Activated CD4-positive, alpha-beta T cell treated with anti-CD3 and anti-CD28 coated beads for 4 hours (primary cell): ENCODE measurements at places on chromosomes 2 and 18.

DNA sequence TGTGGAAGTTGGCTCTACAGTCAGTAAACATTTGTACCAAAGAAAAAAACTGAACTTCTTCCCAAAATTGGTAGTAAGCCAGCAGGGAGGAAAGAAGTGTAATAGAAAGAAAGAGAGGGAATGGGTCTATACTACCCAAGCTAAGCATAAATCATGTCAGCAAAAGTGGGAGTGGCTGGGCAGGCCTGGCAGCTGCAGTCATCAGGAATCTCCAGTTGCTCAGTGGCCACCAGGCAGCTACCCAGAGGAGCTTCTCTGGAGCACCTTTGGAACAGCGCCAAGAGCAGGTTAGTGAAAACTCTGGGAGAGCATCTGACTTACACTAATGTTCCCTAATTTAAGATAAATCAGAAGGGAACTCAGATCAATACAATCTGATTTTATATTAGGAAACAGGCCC is 14.3 kb downstream of the FRZB start:
- no peak for DNase-seq

- no peak for DNase-seq
Observed at GRCh38 chr2:17660219-17660618, 93.4 kb downstream of the SMC6 start.

DNA sequence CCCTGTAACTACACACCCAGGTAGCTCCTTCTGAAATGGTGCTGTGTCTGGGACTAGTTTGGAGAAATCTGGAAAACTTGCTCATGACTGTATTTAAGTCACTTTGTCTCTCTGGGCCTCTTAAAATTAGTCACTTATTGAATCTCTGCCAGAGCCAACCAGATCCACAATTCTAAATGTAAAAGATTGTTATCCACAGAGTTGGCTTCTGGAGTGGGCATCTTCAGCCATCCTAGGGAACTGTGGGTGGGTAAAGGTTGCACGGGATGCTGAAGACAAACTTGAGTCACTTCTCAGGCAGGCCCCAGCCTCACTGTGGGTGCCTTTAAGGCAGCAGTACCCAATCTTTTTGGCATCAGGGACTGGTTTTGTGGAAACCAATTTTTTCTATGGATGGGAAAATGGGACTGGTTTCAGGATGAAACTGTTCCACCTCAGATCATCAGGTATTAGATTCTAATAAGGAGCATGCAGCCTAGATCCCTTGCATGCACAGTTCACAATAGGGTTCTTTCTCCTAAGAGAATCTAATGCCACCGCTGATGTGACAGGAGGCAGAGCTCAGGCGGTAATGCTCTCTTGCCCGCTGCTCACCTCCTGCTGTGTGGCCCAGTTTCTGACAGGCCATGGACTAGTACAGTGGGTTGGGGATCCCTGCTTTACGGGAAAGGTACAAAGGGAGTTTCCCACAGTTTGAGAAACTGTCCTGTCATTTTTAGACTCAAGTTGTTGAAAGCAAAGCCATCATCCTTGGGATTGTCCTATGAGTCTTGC is 98.3 kb upstream of the SPRED2 start:
- DNase-seq: no peak

- DNase-seq: no peak
Observed at GRCh38 chr2:24820598-24821432, 27.6 kb downstream of the CENPO start.

GRCh38 chr2:95278051-95278471 is 3.8 kb downstream of the PROM2 start:
- DNase-seq: no peak

DNA sequence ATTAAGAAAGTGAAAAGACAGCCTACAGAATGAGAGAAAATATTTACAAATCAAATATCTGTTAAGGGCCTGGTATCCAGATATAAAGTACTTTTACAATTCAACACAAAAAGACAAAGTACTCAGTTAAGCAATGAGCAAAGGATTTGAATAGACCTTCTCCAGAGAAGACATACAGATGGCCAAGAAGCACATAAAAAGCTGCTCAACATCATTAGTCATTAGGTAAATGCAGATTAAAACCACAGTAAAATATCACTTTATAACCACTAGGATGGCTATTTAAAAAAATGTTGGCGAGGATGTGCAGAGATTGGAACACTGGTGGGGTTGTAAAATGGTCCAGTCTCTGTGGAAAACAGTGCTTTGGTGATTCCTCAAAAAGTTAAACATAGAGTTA is 38.9 kb downstream of the RAB31 start:
- no peak for DNase-seq

- DNase-seq: no peak
Observed at GRCh38 chr2:152100961-152101360, 2.1 kb upstream of the CACNB4 start.
